ENCODE measurements at places on chromosomes 11 and 22.

DNA sequence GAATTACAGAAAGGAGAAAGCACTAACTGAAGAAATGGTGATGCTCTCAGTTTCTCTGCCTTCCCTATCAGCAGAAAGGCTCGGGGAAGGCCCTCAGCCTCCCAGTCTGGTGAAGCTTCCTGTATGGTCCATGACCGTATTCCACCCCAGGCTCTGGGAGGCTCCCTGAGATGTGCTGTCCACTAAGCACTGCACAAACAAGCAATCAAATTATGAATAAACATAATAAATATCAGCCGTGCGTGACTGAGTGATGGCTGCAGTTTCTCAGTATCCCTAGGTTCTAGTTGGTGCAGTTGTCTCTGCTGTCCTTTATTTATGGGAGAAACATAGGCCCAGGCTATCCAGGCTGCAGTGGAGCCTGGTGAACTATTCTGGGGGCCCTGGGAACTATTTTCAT is 3.6 kb downstream of the SMDT1 start:
- no peak for DNase-seq

DNA sequence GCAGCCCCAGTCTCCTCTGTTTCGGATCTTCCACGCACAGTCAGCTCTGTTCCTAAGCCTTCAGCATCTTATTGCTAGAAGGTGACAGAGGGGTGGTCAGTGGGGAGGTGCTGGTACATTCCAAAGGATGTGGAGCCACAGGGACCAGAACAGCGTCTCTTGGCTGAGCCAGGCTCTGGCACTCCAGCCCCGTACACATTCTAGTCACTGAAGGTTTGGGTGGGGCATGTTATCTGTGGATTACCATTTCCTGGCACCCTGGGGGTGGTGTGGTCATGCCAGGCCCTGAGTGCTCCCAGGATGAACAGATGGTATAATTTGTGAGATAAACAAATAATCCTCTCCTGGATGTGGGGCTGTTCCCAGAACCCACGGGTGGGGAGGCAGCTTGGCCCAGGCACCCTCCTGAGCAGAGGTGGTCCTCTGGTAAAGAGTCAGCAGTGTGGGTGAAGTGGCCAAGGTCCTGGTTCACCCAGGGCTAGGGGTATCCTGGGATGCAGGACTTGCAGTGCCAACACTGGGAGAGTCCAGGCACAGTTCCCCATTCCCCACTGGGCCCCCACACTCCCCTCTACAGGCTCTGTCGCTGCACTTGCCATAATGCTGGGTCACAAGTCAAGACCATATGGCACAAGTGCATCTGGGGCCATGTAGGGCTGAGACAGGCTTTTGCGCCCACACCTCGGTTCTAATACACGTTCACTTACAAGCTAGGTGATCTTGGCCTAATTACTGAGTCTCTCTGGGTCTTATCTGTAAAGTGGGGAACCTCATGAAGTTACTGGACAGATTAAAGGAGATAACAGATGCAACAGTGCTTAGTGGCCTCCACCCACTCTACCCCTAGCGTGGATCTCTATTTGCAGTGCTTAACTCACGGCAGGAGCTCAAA is 33.0 kb downstream of the DKK3 start:
- DNase-seq = peak; percentile 78

DNA sequence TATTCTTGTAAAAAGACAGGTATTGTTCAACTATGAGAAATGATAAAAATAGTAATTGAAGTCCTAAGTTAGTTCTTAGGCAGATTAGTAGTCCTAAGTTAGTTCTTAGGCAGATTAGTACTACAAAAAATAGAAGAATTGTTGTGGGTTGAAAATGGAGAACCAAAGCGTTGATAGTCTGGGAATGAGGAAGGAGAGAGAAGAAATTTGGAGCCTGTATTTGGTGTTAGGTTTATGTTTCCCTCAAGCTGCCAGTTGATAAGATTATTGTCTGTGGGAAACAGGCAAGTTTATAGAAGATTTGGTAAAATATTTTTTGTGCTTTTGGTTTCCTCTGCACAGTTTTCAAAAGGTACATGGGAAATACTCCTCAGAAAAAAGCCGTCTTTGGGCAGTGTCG is 3.6 kb downstream of the BCO2 start:
- DNase-seq = no peak

GRCh38 chr11:58622344-58622743 is at the start of gene CNTF:
Gene CNTF, plus strand, starts transcription at chr11:58622665. Its CDS starts 88 bp downstream, at chr11:58622753.
- DNase-seq = no peak

DNA sequence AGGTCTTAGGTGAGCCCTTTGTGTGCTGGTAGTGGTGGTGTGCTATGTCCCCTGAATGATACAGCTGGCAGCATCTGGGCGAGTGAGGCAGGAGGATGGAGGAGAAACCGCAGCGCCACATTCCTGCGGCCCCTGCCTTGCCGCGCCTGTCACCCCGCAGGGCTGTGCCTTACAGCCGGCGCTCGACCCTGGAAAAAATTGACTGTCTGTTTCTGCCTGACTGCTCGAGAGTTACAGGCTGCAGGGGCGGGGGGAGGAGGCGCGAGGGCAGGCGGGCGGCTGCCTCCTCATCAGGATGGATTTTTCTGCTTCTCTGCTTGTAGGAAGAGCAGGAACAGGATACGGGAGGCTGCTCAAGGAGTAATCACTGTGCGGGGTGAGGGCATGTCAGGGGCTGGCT is 443.4 kb downstream of the MIAT start:
- no peak for DNase-seq

- DNase-seq = no peak
These were observed 21.8 kb upstream of the RRM1 start for GRCh38 chr11:4072668-4073285.

Data from dorsolateral prefrontal cortex (tissue), 122 donors.